ENCODE measurements at places on chromosomes 6 and 20.

DNA sequence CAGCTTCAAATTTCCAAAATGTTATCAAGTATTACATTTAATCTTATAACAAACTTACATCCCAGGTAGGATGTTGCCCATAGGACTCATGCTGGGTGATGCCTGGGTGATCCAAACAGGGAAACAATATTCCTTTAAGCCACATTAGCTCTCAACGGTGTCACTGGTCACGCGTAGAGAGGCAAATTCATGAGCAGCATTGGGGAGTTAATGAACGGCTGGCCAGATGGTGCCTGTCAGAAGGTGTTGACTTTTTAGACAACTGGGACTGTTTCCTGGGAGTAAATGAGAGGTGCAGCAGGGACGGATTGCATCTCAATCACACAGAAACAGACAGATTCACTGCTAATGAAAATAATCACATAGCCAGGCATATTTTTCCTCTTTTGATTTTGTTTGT lies 83.3 kb upstream of the ID4 start:
- no peak for DNase-seq

DNA sequence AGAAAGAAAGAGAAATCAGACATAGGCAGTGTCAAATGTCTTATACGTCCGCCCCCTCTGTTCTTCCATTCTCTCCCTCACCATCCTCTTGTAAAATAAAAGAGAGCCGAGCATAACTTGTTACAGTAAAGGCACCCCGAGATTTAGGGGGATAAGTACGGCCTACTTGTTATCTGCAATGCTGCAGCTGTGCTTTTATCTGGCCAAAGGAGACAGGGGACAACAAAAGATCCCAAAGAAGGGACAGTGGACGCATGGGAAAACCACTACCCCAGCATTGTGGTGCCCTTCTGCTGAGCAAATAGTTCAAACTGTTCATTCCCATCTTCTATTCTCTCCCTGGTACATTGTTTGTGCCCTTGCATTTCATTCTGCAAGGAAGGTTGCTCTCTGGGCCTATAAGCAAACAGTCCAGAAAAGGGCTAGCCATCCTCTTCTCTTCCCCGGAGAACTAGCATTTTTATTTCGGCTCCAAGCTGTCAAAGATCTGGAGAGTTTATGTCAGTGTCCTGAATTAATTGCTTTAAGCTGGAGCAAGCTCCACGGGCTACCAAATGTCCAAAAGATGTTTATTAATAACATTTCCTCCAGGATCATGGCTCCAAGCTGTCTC lies 22.3 kb downstream of the FOXA2 start:
- no peak for DNase-seq

DNA sequence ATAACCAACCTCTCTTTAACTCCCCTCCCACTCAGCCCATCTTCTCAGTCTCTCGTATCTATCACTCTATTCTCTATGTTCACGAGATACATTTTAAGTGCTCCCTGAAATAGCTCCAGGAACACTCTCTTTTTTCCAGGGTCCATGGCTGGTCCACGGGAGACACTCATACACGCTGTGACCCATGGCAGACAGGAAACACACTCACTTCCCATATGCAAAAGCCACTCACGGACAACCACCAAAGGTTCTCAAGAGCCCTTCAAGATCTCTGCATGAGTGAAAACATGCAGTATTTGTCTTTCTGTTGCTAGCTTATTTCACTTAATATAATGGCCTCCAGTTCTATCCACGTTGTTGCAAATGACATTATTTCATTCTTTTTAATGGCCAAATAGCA lies 71.4 kb upstream of the PCSK2 start:
- no peak for DNase-seq

- DNase-seq, result no peak
Observed at GRCh38 chr20:60215816-60216730, 257.9 kb downstream of the CDH26 start.

- DNase-seq, result no peak
Observed at GRCh38 chr20:52722926-52723688, 249.1 kb upstream of the TSHZ2 start.

- no peak for DNase-seq
Observed at GRCh38 chr6:118677193-118677592, 25.8 kb upstream of the CEP85L start.

- DNase-seq, result no peak
Observed at GRCh38 chr6:7921046-7921445, 10.5 kb upstream of the TXNDC5 start.
